Epithelial cell of proximal tubule (primary cell): ENCODE measurements at places on chromosomes 5 and 9. TPM values are rescaled to one million over a fixed set of nuclear protein-coding genes. Genes with fewer than 3 reads are reported as not detected.

Gene RFESD
- 0.52 and 2.7 TPM in 2 replicates for total RNA-seq

Gene SOX30
- 0.23 TPM in 1 of 2 replicates, not detected in the other for total RNA-seq

Gene CD274
- total RNA-seq: 16.1 and 22.1 TPM in 2 replicates

Gene PTGDS
- not detected in 2 replicates for total RNA-seq

Gene RASEF
- 11.6 and 12.2 TPM in 2 replicates for total RNA-seq

Gene KIAA0825
- 0.87 and 0.92 TPM in 2 replicates for total RNA-seq

Gene FBXO4
- total RNA-seq: 4.2 and 9.9 TPM in 2 replicates

Gene PCDHGA9
- total RNA-seq: 1.1 and 1.9 TPM in 2 replicates

Gene ACOT12
- not detected in 2 replicates for total RNA-seq

Gene DAPK1
- total RNA-seq: 45.5 and 46.3 TPM in 2 replicates

Gene SAXO1
- not detected in 2 replicates for total RNA-seq

Gene TMEM250
- 37.5 and 51.7 TPM in 2 replicates for total RNA-seq

Gene IFNA13
- not detected in 2 replicates for total RNA-seq

- DNase-seq: no peak
Measured at GRCh38 chr5:123505633-123506032, 6.3 kb upstream of the CSNK1G3 start.

GRCh38 chr9:114551750-114552685 is 35.6 kb upstream of the ATP6V1G1 start:
- DNase-seq: peak; percentile 93

- no peak for DNase-seq
Measured at GRCh38 chr9:72873456-72873855, 79.4 kb downstream of the ALDH1A1 start.

- DNase-seq: no peak
Measured at GRCh38 chr9:105662184-105663104, at the start of gene TAL2. TSS of gene TAL2 (plus strand) at chr9:105662457. CDS start at chr9:105662497, 40 bp downstream.

DNA sequence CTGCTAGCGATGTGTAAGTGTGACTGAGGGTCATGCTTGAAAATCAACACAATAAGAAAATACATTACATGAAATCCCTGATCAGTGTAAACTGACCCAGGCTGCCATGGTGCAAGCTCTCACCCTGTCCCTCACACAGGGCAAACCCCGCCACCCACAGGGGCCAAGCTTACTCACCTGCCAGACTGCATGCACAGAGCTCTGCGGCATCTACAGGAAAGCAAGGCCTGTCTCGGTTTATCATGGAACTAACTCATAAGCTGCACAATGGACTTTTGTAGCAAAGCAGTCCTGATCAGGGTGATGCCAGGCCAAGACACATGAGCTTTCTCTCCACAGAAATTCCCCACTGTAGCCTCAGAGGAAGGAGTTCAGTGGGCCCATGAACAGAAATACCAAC is 9.7 kb downstream of the IPPK start:
- DNase-seq: no peak

GRCh38 chr9:73426269-73426668 is 274.6 kb downstream of the ANXA1 start:
- DNase-seq: no peak

GRCh38 chr9:19922476-19923118 is 133.8 kb upstream of the SLC24A2 start:
- DNase-seq: no peak

GRCh38 chr5:89263846-89264245 is 380.9 kb upstream of the MEF2C start:
- DNase-seq: no peak

DNA sequence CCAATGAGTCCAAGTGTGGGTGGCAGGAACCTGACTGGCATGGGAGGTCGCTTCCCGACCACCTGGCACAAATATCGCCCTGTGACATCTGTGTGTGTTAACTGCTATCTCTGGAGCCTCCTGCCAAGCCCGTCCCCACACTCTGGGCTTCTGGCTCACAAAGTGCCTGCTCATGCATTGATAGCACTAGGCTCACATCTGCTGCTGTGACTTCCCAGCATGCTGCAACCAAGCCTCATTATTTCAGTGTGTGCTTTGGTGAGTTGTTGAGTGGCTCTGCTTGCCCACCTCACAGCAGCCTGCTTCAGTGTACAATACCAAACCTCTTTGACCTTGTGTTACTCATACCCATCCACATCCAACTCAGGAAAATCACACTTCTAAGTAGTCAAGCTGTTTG is 139.8 kb downstream of the APBA1 start:
- DNase-seq: no peak

DNA sequence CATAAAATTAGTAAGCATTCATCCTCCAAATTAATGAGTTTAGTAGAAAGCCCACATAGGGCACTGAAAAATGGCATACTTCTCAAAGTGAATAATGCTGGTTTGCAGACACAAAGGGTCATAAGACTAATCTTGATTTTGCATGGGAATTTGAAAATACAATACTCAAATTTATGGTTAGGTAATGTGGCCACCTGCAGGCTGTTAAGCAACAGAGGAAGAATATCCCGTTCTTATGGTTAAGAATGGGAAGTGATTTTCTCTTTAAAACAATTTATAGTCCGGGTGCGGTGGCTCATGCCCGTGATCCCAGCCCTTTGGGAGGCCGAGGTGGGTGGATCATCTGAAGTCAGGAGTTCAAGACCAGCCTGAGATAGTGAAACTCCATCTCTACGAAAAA is 9.4 kb upstream of the PLCXD3 start:
- no peak for DNase-seq

DNA sequence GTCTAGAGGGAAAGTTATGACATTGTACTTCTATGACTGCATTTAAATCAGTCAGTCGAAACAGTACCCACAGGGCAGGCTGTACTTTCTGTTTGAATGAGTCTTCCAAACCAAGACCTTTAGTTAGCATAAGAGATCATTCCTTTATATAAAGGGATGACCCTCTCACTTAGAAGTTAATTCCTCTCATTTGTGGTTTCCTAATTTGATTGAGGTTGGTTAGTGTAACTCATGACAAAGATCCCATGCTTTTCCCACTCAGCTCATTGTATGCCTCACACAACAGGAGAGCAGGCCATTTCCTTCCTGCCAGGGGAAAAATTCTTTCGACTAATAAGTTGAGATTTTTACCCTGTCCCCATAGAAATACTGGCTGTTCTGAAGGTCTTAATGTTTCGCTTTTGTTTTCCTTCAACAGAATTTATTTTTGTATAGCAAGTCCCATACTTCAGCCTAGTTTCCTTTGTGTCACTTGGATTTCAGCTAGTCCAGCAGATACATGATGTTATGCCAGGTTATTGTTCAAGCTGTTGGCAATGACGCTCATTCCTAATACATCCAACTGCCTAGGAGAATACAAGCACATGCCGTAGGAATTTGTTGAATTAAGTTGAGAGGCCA is 500.7 kb downstream of the SPATA31D1 start:
- DNase-seq: peak; percentile 80

DNA sequence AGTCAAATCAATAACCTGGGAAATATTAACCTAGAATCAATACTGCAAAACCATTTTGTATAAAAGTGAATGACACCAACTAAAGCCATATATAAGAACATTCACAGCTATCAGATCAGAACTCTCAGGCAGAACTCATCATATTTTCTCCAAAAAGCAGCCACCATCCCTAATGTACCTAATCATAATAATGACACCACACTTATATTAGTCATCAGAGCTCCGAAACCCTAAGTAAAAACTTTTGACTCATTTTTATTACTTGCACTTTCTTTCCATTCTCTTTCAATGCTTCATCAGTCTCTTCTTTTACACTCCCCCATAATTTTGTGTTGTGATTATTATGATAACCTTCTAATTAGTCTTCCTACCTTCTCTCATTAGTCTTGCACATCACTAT is 45.3 kb downstream of the INSL6 start:
- DNase-seq: no peak

DNA sequence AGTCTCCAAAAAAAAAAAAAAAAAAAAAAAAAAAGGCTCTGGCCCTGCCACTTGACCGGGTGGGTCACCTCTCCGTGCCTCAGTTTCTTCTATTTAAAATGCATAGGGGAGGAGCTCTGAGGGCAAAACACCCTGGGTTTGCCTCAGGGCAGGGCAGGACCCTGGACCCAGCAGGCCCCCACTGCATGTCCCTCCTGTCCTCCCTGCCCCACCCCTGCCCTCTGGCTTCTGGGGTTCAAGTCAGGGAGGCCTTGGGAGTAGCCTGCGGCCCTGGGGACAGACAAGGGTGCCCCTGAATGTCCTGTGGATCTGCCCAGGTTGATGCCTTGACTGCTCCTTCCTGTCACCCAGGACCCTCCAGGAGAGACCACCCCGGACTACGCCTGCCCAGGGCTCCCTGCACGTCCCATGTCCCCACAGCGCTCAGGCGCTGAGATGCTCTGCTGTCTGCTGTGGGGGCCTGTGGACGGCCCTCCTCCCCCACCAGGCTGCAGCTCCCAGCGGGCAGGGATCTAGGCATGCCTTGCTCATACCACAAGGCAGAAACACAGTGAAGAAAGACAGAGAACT is 35.4 kb downstream of the ADAMTS2 start:
- DNase-seq: no peak

DNA sequence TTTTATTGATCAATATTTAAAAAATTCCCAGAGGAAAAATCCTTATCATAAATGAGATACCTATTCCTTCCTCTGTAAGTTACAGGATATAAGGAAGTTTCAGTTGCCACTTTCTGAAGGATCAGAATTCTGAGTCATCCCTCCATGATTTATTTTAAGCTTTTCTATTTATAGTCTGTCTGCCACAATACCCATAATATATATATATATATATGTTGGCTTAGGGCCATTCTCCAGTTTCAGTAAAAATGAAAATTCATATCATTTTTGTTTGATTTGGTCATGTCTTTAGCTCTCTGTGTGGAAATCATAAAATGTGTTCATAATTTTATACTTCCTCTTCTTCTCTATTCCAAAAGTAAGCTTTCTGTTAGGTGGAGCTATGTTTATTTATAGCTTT is 215.8 kb upstream of the CYLC2 start:
- no peak for DNase-seq

DNA sequence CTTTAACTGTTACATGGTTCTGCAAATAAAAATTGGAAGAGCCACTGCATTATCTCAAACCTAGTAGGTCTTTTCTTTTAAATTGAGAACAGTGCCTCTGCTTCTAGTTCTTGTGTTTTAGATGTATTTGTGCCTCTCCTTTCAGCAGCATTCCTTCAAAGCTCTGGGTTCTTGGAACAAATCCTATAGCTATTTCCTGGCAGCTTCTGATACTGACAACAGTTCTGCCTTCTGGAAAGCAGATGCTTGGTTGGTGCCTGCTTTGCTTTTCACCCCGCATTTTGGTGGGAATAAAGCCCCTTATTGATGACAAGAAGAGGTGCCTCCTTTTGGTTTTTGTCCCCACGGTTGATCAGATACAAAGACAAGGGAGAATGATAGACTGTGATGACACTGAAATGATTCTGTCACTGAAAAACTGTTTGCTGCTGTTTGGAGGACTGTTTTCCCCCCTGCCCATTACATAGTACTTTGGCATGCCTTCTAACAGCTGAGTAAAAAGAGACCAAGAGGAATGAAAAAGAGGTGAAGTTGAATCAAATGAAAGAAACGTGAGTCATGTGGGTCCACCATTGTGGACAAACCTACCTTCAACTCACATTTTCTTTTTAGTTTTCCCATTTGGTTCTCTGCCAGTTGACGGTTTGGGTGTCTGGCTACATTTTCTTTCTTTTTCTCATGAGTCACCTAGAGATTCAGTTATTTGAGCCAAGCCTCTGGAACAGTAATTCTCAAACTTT is 5.6 kb downstream of the PTCD2 start:
- DNase-seq: no peak

DNA sequence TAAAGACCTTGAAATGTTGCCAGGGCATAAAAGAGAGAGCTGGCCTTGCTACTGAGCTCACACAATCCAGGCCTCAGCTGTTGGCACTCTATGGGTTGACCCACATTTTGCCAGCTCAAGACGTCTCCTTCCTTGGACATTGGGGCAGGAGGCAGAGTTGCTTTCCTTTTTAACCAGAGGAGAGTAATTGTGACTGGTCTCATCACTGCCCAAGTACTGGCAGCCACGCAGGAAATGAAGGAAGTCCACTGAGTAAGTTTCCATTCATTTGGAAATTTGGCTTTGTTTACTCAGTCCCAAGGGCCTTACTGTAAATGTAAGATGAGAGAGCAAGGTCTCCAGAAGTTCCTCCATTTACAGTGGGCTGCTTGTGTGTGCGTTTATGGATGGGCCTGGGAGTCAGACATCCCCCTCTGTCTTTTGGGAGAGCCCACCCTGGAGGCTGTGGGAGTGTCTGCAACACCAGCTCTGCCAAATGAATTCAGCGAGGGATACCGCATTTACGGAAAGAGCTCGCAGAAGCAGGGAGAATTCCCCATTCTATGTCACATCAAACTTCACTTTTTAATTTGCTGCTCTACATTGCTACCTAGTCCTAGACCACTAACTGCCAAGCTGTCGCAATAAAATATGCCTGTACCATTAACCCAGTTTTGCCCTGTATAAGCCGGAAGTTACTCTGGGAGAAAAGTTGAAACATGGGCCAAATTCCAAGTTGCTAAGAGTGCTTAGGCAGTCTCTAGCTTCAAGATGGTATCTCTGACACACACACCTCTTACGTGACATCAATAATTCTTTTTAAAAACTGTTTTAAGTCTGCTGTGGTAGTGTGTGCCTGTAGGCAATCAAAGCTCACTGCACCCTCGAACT is 24.5 kb upstream of the PDZD2 start:
- DNase-seq: no peak

- DNase-seq: no peak
Measured at GRCh38 chr5:159341145-159341544, 10.9 kb upstream of the IL12B start.

DNA sequence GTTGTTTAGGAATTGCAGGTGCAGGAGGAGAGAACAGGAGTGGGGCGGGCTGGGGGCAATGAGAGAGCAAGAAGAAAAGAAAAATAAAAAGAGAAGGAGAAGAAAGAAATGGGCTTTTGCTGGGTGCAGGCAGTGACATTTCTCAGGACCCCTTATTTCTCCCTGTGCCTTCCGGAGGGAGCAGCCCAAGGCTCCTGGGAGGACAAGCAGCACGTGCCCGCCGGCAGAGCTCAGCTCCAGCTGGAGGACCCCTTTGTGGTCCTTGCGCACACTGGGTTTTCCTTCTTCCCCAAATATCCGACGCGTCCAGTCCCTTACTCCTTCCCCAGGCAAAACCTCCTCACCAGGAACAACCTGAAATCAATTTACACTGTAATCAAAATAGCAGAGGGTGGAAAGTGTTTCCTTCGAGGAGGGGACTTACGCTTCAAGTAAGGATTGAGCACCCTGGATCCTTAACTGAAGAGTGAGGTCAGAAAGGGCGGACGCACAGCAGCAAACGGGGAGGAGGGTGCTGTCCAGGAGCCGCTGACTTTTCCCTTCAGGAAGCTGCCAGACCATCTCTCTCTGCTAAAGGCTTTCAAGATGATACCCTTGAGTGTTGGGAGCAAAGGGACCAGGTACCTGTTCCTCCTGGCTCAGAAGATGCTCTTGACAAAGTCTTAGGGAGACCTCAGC is 2.1 kb downstream of the BTNL9 start:
- no peak for DNase-seq
